ENCODE measurements at places on chromosomes 1 and 21.

DNA sequence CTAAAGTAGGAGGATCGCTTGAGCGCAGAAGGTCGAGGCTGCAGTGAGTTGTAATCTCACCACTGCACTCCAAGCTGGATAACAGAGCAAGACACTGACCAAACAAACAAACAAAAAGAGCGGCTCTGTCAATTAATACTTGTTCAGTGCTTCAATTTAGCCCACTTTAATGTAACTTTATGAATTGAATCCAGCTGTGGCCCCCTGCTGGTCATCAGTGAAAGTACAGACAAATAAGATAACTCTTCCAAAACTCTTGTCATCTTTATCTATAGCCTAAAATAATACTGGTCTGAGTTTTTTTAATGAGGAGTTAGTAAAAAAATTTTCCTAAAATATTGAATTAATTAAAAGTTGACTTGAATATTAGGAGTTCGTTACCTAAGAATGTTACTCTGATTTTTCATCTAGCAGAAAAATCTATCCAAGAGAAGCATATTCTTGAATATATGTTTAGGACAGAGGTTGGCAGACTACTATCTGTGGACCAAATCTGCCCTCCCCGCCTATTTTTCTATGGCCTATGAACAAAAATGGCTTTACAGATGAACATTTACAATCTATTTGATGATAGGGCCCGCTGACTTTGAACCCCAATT lies 26.1 kb downstream of the ATP5PF start:
- DNase-seq: peak; percentile 57

DNA sequence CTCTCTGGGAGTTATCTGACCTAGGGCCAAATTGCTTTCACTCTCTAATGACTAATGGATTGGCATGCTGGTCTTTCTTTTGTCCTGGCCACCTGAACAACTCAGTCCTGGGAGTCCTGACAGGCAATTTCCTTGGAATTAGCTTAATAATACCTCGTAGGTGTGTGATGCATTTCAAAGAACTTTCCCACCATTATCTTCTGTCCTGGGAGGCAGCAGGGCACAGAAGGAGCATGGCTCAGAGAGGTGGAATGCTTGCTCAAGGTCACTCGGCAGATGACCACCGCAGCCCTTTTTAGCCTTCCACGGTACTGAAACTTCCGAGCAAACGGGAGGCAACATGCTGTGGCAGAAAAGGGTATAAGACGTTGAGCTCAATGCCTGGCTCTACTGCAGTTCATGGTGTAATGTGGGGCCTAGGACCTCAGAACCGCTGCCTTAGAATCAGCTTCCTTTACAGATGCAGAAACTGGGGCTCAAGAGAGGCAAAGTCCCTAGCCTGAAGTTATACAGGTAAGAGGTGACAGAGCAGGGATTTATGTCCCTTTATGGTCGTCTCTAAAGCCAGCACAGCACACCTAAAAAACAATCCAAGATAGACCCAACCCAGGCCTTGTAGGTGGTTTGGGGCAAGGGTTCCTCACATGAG lies 3.2 kb downstream of the ID3 start:
- DNase-seq: peak; percentile 75

- peak; percentile 67 for DNase-seq
Observed at GRCh38 chr1:218772575-218772974, 401.1 kb upstream of the LYPLAL1 start.

DNA sequence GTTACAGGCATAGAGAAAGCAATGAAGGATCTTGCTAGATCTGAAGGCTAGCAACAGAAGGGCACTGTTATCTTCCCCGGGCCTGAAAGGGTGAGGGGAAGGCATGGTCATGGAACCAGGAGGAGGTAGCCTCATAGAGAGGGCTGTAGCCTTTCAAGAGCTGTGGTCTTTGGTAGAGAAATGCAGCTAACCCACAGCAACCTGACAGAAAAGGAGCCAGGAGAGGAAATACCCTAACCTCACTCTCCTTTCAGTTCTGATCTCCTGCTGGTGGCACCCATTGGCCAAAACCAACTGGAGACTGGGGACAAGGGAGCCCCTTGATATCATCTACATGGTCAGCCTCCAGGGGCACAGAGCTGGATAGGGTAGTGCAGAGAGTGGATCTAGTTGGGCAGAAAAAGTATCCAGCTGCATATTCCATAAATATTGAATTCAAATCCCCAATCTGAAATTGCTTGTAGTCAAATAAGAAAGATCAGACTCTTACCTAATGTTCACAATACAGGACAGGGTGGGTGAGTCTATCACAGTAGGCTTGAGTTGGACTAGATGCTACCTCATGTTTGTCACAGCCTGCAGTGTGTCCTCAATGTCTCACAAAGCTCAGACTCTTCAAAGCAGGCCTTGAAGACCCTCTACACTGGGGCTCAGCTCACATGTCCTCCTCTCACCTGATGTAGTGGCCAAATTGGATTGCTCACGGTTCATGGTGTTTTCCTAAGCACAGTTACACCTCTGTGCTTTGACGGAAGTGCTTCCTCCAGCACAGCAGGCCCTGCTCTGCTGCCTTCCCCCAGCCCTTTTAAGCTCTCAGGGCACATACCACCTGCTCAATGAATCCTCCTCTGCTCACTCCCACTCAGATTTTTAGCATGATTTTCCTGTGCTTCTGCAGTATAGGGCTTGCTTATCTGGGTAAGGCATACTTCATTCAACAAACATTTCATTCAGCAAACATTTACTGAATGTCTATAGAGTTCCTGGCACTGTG lies 74.1 kb upstream of the JUN start:
- DNase-seq: no peak

DNA sequence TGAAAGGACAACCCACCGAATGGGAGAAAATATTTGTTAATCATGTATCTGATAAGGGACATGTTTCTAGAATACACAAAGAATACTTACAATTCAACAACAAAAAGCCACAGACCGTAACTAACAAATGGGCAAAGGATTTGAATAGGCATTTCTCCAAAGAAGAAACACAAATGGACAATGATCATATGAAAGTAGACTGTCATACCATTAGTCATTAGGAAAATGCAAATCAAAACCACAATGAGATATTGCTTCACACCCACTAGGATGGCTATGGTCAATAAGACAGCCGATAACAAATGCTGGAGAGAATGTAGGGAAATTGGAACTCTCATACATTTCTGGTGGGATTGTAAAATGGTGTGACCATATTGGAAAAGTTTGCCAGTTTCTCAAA lies 367.2 kb upstream of the SGIP1 start:
- DNase-seq: peak; percentile 5

GRCh38 chr1:183877053-183877720 lies 72.3 kb downstream of the RGL1 start:
- peak; percentile 67 for DNase-seq

- no peak for DNase-seq
Observed at GRCh38 chr1:17315542-17316130, 7.6 kb downstream of the PADI4 start.

DNA sequence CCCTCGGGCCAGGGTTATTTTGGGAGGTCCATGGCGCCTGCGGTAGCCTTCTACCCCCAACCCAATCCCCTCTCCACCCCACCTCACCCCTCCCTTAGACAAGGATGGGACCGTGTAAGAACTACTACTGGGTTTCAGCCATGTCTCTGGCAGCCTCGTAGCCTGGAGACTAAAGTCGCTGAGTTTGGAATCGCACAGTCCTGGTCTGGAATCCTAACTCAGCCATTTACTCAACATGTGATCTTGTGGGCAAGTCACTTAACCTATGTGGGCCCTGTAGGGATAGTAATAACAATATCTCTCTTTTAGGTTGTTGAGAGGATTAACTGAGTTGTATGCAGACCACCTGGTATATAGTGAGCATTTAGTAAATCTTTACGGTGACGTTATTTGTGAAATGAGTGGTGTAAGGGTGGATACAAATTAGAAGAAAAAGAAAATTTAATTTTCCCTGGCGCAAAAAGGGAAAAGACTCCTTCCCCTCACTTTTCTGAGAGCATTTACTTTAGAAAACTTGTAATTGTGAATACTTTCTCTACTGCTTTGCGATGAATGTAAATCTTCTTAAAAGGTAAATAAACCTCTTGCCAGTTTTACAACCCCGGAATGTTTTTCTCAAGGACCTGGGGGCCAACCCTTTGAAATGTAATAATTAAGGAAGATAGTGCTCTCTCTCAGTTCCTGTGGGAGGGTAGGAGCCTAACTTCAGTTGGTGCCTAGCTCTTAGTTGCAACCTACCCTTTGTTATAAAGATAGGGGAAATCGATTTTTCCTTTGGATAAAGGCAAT lies 615 bp upstream of the MRPS15 start:
- DNase-seq: peak; percentile 22

DNA sequence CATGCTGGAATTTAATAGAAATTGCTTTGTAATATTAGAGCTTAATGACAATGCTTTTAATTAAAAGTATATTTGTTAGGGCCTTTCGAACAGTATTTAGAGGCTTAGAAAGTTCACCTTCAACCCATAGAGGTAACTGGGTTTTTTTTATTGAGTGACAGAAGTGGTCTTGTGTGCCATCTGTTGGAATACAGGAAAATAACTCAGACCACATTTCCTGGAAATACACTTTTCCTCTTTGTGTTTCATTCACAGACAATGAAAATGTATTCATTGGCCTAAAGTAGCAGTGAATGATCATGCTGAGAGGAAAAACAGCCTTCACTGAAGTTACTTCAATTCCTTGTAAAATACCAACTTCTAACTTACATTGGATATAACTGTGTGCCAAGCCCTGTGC lies 83.6 kb upstream of the L1TD1 start:
- no peak for DNase-seq

GRCh38 chr1:10186331-10187025 lies 23.9 kb upstream of the KIF1B start:
- peak; percentile 95 for DNase-seq

- DNase-seq: no peak
Observed at GRCh38 chr1:233959102-233959501, 54.6 kb downstream of the SLC35F3 start.

DNA sequence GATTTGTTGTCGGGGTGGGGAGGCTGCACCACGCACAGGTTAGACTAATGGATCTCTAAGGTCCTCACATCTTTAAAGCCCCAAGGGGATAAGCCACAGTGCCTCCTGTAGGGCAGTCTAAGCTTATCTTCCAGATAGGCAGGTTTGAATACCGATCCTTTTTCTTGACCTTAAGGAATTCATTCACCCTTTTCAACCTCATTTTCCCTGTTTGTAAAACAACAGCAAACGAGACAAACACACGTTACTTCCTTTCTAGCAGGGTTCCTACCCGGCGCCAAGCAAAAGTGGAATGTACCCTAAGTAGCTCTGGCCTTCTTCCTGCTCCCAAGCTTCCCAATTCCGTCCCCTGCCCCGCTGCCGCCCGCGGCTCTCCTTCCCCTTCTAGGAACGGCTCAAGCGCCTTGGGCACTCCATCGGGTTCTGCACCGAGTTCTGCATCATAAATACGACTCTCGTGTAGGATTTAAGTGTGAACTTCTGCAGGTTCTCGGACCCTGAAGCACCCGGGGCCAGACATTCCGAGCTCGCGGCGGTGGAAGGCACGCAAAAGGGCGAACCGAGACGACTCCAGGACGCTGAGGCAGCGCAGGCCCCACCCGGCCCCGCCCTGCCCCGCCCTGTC lies 548 bp upstream of the CDC20 start:
- DNase-seq: peak; percentile 32

- DNase-seq: peak; percentile 94
Observed at GRCh38 chr21:45698493-45699184, 55.1 kb downstream of the PCBP3 start.

DNA sequence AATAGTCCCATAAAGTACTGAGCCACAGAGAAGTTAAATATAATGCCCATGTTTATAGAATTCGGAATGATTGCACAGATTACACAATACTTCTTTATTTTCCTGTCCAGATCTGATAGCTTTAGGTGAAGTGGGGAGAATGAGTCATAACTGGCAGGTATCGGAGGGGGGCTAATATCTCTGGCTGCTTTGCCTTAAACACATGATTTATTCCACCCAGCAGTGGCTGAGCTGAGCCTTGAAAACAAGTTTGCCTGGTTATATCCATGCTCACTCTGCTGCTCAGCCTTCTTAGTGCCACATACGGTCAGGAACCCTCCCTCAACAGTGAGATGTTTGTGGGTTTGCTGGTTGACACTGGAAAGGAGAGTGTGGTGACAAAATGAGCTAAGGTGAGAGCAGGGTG lies 119.7 kb upstream of the ZNF648 start:
- DNase-seq: no peak

- DNase-seq: no peak
Observed at GRCh38 chr1:36481771-36482723, 666 bp downstream of the CSF3R start.

DNA sequence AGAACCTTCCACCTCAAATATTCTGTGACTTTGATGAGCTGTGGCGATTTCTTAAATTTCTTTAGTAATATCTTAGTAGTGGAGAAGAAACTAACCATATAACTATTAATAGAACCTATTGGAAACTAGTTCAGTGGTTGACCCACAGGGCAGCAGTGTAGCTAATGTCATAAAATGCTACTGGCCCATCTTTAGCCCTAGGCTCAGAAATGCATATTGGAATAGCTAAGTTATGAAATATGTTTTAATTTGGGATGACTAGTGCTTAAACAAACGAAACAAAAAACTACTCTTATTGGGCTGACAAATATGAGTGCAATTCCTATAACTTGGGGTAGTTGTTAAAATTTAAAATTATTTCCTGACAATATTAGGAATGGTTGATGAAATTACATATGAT lies 20.2 kb downstream of the MACO1 start:
- DNase-seq: no peak

GRCh38 chr1:66563094-66563800 lies 29.3 kb downstream of the SGIP1 start:
- peak; percentile 97 for DNase-seq

GRCh38 chr1:162381383-162381782 lies at the start of gene C1orf226:
C1orf226 (plus strand) TSS chr1:162381728; CDS start chr1:162381902, 174 bp downstream.
- DNase-seq: no peak

DNA sequence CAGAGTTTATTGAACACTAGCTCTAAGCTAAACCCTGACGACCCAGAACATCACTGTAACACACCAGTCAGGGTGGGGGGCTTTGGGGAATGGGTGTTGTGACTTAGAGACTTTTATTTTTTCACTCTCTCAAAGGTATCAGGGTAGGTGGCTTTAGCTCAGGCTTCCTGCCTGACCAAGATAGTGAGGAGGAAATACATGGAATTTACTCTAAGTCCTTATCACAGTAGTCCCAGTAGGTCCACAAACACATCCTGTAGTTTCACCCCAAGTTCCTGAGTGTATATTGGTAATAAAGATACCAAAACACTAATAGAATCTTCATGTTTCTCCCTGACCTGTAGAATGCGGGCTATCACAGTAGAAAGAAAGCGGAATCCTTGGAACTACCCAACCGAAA lies 15.1 kb downstream of the GJA5 start:
- no peak for DNase-seq

DNA sequence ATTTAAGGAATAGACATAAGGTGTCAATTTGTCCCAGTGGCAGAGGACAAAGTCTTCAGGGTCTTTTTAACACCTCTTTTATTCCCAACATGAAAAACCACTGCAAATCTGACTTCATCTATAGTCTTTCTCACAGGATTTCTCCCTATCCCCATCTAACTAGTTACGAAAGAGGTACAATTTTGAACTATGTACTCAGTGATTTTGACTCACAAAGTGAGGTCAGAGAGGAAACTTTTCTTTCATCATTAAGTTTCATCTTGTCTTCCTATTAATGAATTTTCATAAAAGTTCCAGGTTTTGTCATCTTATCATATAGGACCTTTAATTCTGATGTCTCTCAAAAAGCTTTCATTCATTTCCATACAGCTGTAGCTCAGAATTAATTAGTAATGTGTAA lies 63.3 kb downstream of the ASH1L start:
- DNase-seq: peak; percentile 26

- DNase-seq: no peak
Observed at GRCh38 chr21:45139473-45139872, 65.1 kb downstream of the ADARB1 start.

- no peak for DNase-seq
Observed at GRCh38 chr1:170192546-170192945, 46.8 kb downstream of the NTMT2 start.

GRCh38 chr1:24373044-24373443 lies 40.5 kb downstream of the STPG1 start:
- no peak for DNase-seq
